T follicular helper cell (primary cell): ENCODE measurements at places on chromosomes 5 and 9.

- DNase-seq, result no peak
Observed at GRCh38 chr9:109143881-109144562, 23.0 kb downstream of the FRRS1L start.

GRCh38 chr9:130454096-130454811 lies 9.5 kb downstream of the ASS1 start:
- no peak for DNase-seq

DNA sequence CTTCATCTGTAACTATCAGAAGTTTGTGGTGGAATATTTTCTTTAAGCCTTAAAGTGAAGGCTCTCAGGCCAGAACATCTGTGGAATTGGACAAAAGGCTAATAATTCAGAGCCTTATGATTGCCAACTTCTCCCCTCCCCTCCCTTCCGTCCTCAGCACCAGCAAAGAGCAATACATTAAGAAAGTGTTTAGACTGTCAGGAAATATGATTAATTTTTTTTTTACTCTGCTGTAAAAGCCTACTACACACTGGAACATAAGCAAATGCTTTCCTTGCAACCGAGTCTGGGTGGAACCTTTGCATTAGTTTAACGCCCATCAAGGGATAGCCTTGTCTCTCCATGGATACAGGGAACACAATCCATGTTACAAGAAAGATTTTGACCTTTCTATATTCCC lies 110.3 kb upstream of the TARS1 start:
- no peak for DNase-seq

GRCh38 chr5:92836855-92837755 lies 743.9 kb downstream of the NR2F1-AS1 start:
- DNase-seq, result no peak

GRCh38 chr5:9625731-9626130 lies 4.4 kb downstream of the TAS2R1 start:
- DNase-seq, result no peak

- DNase-seq, result no peak
Observed at GRCh38 chr5:115806986-115807653, 9.3 kb downstream of the CDO1 start.

- DNase-seq, result no peak
Observed at GRCh38 chr5:144522698-144523097, 352.0 kb downstream of the KCTD16 start.

GRCh38 chr9:93183663-93184431 lies at the start of gene WNK2:
Gene WNK2 (plus strand): TSS chr9:93184139. CDS start chr9:93184930, 791 bp downstream.
- DNase-seq, result peak; percentile 29

DNA sequence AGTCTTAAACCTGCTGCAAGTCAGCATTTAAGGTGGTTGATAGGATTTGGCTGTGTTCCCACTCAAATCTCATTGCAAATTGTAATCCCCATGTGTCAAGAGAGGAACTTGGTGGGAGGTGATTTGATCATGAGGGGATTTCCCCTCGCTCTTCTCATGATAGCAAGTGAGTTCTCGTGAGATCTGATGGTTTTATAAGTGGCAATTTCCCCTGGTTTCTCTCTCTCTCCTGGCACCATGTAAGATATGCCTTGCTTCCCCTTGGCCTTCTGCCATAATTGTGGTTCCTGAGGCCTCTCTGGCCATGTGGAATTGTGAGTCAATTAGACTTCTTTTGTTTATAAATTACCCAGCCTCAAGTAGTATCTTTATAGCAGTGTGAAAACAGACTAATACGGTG lies 84.3 kb upstream of the SMC2 start:
- DNase-seq, result no peak

DNA sequence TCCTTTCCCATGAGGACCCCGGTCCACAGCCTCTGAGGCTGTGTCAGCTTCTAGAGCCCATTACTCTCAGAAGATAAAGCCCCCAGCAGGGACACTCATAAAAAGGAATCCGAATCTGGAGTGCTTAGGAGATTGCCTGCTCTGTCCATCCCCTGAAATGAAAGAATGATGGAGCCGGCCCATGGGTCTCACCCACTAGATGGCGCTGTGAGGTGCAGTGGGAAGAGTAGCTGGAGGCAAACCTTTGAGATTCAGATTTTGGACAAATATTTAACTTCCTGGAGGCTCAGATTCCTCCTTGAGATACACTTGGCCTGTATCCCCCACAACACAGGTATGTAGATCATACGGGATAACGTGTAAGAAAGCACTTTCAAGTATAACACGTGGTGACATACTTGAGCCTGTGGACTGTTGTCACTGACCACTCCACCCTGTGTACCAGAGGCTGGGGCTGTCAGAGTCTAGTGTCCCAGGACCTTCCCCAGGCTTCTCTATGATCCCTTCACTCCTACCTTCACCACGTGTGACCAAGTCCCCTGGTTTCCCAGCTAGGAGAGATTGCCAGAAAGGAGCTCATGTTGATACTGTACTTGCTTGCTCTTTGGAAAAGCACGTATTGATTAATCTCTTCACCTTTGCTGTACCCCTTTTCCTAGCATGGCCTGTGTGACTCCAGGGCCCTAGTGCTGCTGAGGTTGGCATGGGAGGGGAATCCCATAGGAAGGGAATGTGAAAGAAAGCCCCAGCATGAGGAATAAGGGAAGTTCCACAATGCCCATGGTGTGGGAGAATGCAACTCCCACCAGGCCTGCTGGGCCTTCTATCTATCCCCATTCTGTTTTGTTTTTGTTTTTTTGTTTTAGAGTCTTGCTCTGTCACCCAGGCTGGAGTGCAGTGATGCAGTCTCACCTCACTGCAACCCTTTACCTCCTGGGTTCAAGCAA lies 32.1 kb downstream of the TRMO start:
- DNase-seq, result peak; percentile 53

- no peak for DNase-seq
Observed at GRCh38 chr9:26171691-26172090, 493.4 kb upstream of the TUSC1 start.

GRCh38 chr5:157088342-157088990 lies 20.4 kb downstream of the HAVCR2 start:
- no peak for DNase-seq

GRCh38 chr5:95564450-95564849 lies 9.5 kb downstream of the ARSK start:
- no peak for DNase-seq

DNA sequence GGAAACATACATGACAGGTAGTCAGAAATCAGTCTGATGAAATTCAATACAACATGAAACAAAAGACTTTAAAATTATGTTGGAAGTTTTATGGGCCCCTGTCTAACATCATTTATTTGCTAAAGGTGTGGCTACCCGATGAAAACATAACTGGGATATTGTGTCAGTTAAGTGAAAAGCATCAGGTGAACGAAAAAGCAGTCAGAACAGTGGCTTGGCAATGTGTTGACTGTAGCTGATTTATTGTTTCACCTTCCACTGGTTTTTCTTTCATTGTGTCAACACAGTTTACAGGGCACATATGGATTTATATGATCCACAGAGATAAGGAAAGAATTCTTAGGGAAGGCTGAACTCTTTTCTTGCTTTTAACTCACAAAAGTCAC lies 429.6 kb upstream of the ZNF608 start:
- no peak for DNase-seq
